ENCODE measurements at places on chromosomes 4 and X. TPM values are rescaled to one million over a fixed set of nuclear protein-coding genes. Genes with fewer than 3 reads are reported as not detected.

The TCEAL7 gene
- polyA plus RNA-seq: 6.7 TPM

The USP17L20 gene
- polyA plus RNA-seq: not detected

The PDZD11 gene
- polyA plus RNA-seq: 67.1 TPM

The CT45A5 gene
- not detected for polyA plus RNA-seq

The TMEM35A gene
- polyA plus RNA-seq: 2.9 TPM

The BEX4 gene
- polyA plus RNA-seq: 61.7 TPM

The HTRA3 gene
- 5.2 TPM for polyA plus RNA-seq

The OPN1MW gene
- not detected for polyA plus RNA-seq

The AMTN gene
- polyA plus RNA-seq: not detected

The FAM184B gene
- polyA plus RNA-seq: not detected

The NPNT gene
- 47.1 TPM for polyA plus RNA-seq
